ENCODE measurements at places on chromosomes 12 and 14.

- DNase-seq: no peak
Measured at GRCh38 chr14:63761351-63762117, 33.7 kb upstream of the SGPP1 start.

GRCh38 chr14:61574514-61574807 lies 120.9 kb upstream of the HIF1A start:
- no peak for DNase-seq

DNA sequence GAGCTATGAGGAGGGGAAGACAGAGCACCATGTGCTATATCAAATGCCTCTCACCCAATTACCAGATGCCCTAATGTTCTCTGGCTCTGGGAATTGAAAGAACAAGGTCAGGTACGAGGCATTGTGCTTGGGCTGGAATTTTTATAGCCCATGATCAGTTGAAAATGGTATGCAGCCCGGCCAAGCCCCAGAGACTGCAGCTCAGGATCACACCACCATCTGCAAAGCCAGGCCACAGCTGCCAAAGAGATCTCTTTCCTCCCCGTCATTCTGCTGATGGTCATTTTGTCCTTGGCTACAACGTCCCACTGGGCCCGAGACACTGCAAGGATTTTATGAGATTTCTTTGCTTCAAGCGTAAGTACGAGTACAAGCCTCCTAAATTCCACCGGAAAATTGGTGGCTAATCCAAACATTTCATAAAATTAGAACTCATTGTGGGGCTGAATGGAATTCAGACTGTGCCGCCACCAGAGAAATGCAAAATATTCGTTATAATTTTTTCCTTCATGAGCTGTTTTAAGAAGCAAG lies 15.1 kb downstream of the NUAK1 start:
- no peak for DNase-seq

DNA sequence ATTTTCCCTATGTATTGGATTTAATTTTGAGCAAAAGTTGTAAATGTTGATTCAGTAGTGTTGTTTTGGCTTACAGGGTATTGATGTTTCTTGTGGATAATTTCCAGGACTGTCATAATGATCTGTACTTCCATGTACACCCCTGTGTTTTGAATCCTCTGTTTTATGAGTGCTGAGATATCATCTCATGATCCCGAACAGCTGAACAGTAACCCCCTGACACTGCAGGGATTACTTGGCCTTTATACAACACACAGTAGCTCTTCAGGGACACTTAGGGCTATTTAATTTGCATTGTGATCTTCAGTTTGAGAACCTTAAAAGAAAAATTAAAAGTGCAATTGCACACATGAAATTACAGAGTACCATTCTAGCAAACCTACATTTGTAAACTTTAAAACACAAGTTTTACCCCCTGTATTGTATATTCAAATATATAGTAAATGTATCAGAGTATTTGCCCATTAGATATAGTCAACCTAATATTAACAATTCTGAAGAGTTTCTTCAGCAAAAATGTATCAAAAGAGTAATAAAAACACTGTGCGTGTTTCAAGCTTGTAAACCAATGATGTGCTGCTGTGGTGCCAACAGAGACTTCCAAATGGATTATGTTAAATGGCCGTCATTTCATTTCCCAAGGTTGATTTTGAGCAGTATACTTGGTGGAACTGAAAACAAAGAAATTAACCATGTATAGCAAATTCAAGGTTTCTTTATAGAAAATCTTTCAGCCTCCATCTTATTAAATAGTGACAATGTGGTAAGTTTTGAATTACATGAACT lies 27.9 kb upstream of the MYF6 start:
- DNase-seq: no peak

DNA sequence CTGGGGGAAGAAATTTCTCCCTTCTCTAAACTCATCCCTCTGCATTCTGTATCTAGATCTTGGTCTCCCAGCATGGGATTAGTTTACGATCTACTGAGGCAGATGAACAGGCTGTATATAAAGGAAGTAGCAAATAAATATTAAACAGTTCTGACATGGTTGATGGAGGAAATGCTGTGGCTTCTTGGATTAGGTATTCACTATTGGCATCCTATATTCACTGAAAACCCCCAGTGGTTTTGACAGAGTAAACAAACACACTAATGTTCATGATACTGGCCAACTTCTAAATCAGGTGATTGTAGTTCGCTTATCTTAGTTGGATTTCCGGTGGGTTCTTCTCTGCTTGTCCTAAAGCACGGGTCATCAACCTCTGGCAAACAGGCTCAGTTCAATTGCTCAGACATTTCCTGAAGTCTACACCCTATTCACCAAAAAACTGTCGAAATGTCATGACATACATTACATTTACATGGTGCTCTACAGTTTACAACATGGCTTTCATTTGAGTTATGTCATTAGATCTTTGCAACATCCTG lies 433.9 kb downstream of the EGLN3 start:
- no peak for DNase-seq

- no peak for DNase-seq
Measured at GRCh38 chr14:78700236-78700635, 530.1 kb downstream of the NRXN3 start.

DNA sequence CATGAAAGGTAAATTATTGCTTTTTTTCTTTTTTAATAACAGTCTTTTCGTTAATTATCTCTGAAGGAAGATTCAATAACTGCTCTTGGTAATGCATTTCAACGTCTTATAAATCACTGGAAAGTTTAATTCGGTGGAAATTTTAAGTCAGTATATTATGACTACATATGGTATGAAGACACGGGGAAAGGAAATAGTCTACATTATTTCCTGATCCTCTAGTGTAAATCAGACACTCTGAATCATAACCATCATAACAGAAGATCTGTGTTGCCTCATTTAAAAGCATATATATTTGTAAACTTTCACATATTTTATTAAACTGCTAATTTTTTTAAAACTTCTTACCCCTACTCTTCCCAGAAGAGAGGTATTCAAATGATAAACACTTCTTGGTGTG lies 53.7 kb downstream of the EFCAB11 start:
- DNase-seq: no peak

DNA sequence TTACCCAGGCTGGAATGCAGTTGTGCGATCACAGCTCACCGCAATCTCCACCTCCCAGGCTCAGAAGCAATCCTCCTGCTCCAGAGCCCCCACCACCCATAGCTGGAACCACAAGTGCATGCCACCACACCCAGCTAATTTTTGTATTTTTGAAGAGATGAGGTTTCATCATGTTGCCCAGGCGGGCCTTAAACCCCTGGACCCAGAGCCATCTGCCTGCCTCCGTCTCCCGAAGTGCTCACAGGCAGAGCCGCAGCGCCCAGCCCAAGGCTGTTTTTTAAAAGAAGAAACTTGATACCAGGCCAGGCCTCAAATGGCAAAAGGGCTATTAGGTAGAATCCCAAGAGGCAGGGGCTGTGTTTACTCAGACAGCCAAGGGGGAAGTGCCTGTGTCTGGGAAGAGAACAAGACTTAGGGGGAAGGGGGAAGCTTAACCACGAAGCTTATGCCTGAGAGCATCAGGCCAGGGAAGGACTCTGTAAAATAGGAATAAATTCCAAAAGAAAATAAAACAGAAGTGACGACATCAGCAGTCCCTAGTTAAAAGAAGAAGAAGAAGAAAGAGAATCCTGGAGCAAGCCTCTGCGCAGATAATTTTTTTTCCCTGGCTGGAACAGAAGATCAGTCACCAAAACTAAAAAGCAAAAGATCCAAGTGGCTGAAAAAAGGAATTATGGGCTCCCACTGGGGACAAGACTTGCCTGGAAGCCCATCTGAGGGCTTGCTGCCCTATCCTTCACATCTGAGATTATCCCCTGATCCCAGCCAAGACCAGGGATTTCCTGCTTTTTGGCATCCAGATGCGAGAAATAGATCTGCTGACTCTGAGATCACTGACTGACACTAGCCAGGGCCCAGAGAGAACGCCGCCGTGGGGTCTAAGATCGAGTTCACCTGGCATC lies 170.5 kb downstream of the NDUFA12 start:
- DNase-seq: no peak
